ENCODE measurements at places on chromosomes 13 and 19. TPM values are rescaled to one million over a fixed set of nuclear protein-coding genes. Genes with fewer than 3 reads are reported as not detected.

GRCh38 chr13:50612717-50613116 lies 230.8 kb downstream of the DLEU7 start:
- no peak overlapping the region for H3K27ac ChIP-seq
- H3K27me3 ChIP-seq = no peaks in the 10 kb centered on the region
- H3K4me1 ChIP-seq = peaks cover 4% of the 10 kb centered on the region
- no peak for DNase-seq
- no peaks in the 10 kb centered on the region for H3K36me3 ChIP-seq

DNA sequence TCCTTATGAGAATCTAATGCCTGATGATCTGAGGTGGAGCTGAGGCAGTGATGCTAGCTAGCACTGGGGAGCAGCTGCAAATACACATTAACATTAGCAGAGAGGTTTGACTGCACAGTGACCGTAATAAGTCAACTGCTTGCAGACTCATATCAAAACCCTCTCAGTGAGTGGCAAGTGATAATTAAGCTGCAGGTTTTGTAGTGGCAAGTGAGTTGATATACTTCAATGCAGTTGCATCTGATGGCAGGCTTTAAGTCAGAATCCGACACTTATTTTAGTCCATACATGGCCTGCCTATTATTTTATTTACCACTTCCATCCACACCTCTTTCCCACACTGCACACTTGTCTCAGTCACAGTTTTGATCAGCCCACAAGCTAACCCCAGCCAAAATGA lies 209.2 kb upstream of the IRS2 start:
- no peak overlapping the region for H3K4me3 ChIP-seq
- no peak for DNase-seq
- H3K4me1 ChIP-seq = no peaks in the 10 kb centered on the region
- no peak overlapping the region for H3K27ac ChIP-seq

GRCh38 chr13:30307971-30308290 lies 580 bp upstream of the KATNAL1 start:
- H3K4me1 ChIP-seq = no peaks in the 10 kb centered on the region
- H3K36me3 ChIP-seq = no peaks in the 10 kb centered on the region
- H3K4me3 ChIP-seq = peak overlapping the region; percentile 93
- no peak for DNase-seq
- no peaks in the 10 kb centered on the region for H3K27me3 ChIP-seq

- H3K36me3 ChIP-seq = no peaks in the 10 kb centered on the region
- no peaks in the 10 kb centered on the region for H3K27me3 ChIP-seq
These were observed 24.2 kb downstream of the FXYD5 start for GRCh38 chr19:35178701-35179100.

KASH5 gene
- total RNA-seq = 0.55 TPM

GRCh38 chr13:112716461-112716820 lies 26.6 kb downstream of the ATP11A start:
- H3K27ac ChIP-seq = no peak overlapping the region
- H3K4me3 ChIP-seq = no peak overlapping the region
- DNase-seq = no peak

- peak overlapping the region; percentile 87 for H3K27ac ChIP-seq
- no peaks in the 10 kb centered on the region for H3K36me3 ChIP-seq
- peaks cover 45% of the 10 kb centered on the region for H3K4me1 ChIP-seq
- DNase-seq = no peak
- no peak overlapping the region for H3K4me3 ChIP-seq
These were observed 12.0 kb downstream of the LYL1 start for GRCh38 chr19:13090511-13091231.

ZNF835 gene
- total RNA-seq = 1.5 TPM

GRCh38 chr19:55316646-55317045 lies 8.5 kb downstream of the TMEM150B start:
- H3K27me3 ChIP-seq = no peaks in the 10 kb centered on the region
- no peak overlapping the region for H3K27ac ChIP-seq

- DNase-seq = no peak
- H3K4me1 ChIP-seq = no peaks in the 10 kb centered on the region
- no peaks in the 10 kb centered on the region for H3K36me3 ChIP-seq
- no peaks in the 10 kb centered on the region for H3K27me3 ChIP-seq
These were observed 25.0 kb upstream of the SMAD9 start for GRCh38 chr13:36945078-36945477.

DNA sequence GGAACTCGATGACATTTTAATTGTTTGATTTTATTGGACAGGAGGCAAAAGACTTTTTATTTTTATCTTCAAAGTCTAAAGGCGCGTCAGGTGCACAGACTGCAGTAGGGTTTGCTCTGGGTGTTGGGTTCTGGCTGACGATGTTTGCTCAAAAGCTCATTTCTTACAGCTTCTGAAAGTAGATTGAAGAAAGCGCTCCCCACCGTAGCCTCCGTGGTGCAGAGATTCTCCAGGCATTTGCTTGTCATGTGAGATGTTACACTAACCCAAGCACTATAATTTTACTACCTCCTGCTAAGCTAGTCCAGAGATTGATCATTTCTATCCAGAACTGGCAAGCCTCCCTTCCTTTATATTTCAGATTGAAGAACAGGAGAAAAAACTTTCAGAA lies 14.5 kb upstream of the ATP11A start:
- no peak overlapping the region for H3K27ac ChIP-seq
- H3K4me1 ChIP-seq = no peaks in the 10 kb centered on the region
- no peak overlapping the region for H3K4me3 ChIP-seq
- H3K27me3 ChIP-seq = no peaks in the 10 kb centered on the region
- H3K36me3 ChIP-seq = no peaks in the 10 kb centered on the region

- no peak for DNase-seq
- H3K4me3 ChIP-seq = no peak overlapping the region
- no peaks in the 10 kb centered on the region for H3K27me3 ChIP-seq
- H3K27ac ChIP-seq = peak overlapping the region; percentile 5
- H3K4me1 ChIP-seq = no peaks in the 10 kb centered on the region
These were observed 18.5 kb downstream of the PPP1R12C start for GRCh38 chr19:55098716-55099556.

GRCh38 chr13:66378894-66379293 lies 851.2 kb downstream of the PCDH9 start:
- H3K4me1 ChIP-seq = no peaks in the 10 kb centered on the region
- no peaks in the 10 kb centered on the region for H3K27me3 ChIP-seq
- no peak overlapping the region for H3K4me3 ChIP-seq
- no peak for DNase-seq

GRCh38 chr13:98515818-98516465 lies 61.0 kb downstream of the STK24 start:
- H3K4me3 ChIP-seq = no peak overlapping the region
- H3K4me1 ChIP-seq = no peaks in the 10 kb centered on the region
- H3K27me3 ChIP-seq = no peaks in the 10 kb centered on the region
- peak overlapping the region; percentile 29 for H3K27ac ChIP-seq
- no peaks in the 10 kb centered on the region for H3K36me3 ChIP-seq

LGALS7 gene
- total RNA-seq = not detected

- H3K27me3 ChIP-seq = no peaks in the 10 kb centered on the region
- H3K4me3 ChIP-seq = no peak overlapping the region
- DNase-seq = no peak
- H3K27ac ChIP-seq = no peak overlapping the region
- H3K4me1 ChIP-seq = peaks cover 12% of the 10 kb centered on the region
- no peaks in the 10 kb centered on the region for H3K36me3 ChIP-seq
These were observed 8.1 kb downstream of the PTGIR start for GRCh38 chr19:46616631-46617322.

DNA sequence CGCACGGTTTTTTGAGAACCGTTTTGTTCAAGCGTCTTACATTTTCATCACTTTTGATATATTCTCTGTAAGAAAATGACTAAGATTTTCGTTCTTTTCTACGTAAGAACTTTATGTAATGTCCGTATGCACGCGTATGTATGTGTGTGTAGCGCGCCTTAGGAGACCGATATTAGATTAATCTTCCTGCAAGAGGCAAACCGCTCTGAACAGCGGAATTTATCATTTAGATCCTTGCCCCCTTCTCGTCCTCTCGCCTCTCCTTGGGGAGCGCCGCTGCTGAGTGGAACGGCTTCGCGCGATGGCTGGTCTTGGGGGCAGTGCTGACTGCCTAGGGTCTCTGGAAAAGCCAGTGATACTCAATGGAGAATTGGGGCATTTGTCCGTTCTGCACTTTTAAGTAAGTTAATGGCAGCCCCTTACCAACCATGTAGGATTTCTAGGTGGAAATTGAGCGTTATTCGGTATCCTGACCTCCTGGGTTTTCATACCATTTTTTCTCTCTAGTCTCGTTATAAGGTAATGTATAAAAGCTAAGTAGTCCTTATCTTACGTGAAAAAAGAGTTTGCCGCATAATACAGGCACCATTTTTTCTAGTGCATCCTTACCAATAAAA lies 4.7 kb downstream of the MAB21L1 start:
- no peaks in the 10 kb centered on the region for H3K27me3 ChIP-seq
- H3K4me1 ChIP-seq = no peaks in the 10 kb centered on the region
- no peak overlapping the region for H3K27ac ChIP-seq
- DNase-seq = no peak
- no peaks in the 10 kb centered on the region for H3K36me3 ChIP-seq

DNA sequence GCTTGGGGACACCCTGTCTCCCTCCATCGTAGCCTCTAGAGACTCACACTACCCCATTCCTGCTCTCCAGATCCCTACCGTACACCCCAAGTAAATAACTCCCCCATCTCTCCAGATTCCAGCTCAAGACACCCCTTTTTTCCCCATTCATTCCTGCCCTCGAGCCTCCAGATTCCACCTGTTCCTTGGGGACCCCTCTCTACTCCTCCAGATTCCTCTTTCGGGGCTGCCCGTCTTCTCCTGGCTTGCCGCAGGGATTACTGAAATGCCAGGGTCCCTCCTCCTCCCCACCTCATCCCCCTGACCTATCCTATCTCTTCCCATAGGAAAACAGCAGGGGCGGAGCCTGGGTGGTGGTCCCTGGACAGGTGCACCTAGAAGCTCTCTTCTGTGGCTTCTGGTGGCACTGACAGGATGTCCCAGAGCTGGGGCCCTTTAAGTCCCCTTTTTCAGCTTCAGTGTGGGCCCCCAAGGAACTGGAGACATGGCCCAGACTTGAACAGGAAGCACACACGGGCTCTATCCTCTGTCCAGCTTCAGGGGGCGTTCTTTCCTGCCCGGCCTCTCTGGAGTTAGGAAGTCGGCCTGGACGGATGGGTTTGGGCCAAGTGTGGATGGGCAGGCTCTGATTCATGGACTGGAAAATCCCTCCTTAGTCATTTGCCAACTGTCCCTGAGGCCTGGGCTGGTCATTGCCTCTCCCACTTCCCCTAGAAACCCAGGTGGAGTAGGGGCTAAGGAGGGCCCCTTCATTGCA lies 1.2 kb downstream of the ZSWIM4 start:
- peaks cover 10% of the 10 kb centered on the region for H3K4me1 ChIP-seq
- DNase-seq = peak; percentile 81
- no peaks in the 10 kb centered on the region for H3K36me3 ChIP-seq
- peak overlapping the region; percentile 76 for H3K4me3 ChIP-seq
- H3K27ac ChIP-seq = peak overlapping the region; percentile 99

GRCh38 chr13:48994706-48995105 lies 19.0 kb downstream of the FNDC3A start:
- no peaks in the 10 kb centered on the region for H3K36me3 ChIP-seq
- H3K27ac ChIP-seq = no peak overlapping the region
- DNase-seq = no peak
- H3K4me1 ChIP-seq = no peaks in the 10 kb centered on the region
- H3K27me3 ChIP-seq = no peaks in the 10 kb centered on the region

PLEKHG2 gene
- total RNA-seq = 120 TPM

ZNF708 gene
- total RNA-seq = 2.3 TPM

- no peaks in the 10 kb centered on the region for H3K4me1 ChIP-seq
- no peaks in the 10 kb centered on the region for H3K27me3 ChIP-seq
- H3K36me3 ChIP-seq = no peaks in the 10 kb centered on the region
- no peak overlapping the region for H3K27ac ChIP-seq
These were observed 207.0 kb downstream of the SHISA2 start for GRCh38 chr13:25844559-25845434.

GRCh38 chr19:43532571-43532961 lies 422 bp upstream of the ZNF575 start:
- peaks cover 4% of the 10 kb centered on the region for H3K4me1 ChIP-seq
- peak overlapping the region; percentile 90 for H3K27ac ChIP-seq
- DNase-seq = no peak
- H3K36me3 ChIP-seq = no peaks in the 10 kb centered on the region
- H3K4me3 ChIP-seq = peak overlapping the region; percentile 52

CEACAM7 gene
- total RNA-seq = 1.8 TPM

- DNase-seq = no peak
- no peaks in the 10 kb centered on the region for H3K36me3 ChIP-seq
These were observed 6.3 kb downstream of the REX1BD start for GRCh38 chr19:18594824-18595373.

DNA sequence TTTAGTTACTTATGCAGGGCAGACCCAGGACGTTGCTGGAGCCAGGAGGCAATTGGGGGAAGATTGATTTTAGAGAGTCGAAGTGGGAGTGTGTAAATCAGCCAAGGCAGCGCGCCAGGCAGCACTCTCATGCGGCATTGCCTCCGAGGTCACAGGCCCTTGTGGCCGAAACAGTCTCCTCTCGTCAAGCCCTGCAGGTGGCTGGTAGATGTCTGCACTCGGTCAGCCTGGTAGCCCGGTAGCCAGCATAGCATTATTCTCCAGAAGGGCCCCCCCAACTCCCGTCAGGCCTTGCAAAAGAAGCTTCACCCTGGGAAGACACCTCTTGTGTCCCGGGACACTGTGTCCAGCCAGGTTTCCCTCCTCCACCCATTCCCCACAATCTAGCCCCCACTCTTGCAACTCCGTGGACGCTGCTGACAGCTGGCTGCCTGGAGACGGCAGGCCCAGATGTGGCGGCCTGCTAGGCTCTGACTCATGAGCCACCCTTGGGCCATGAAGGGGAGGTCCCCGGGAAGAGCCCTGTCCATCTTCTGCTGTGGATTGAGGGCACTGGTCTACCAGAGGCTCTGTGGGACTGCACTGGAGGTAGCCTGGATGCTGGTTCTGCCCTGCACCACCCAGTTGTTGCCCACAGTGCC lies 2.6 kb upstream of the PEPD start:
- no peaks in the 10 kb centered on the region for H3K27me3 ChIP-seq
- H3K4me3 ChIP-seq = no peak overlapping the region
- peak; percentile 25 for DNase-seq
- no peak overlapping the region for H3K27ac ChIP-seq

DNA sequence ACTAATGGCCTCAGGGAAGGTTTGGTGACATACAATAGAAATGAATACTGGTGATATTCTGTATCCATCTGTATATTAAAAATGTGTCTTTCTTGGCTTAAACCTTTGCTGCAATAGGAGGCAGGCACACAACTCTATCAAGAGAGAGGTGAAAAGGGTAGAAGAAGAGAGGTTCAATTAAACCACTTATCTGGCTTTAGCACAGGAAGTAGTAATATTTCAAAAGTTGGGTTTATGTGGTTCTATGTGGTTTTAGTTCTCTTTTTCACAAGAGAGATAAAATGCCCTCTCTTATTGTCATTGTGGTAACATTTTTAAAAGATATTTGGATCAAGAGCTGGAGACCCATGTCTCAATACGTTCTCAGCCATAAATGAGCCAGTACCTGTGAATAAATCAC lies 146.2 kb upstream of the FNDC3A start:
- H3K4me3 ChIP-seq = no peak overlapping the region
- H3K27ac ChIP-seq = no peak overlapping the region
- no peaks in the 10 kb centered on the region for H3K4me1 ChIP-seq
- DNase-seq = no peak
- no peaks in the 10 kb centered on the region for H3K36me3 ChIP-seq

- H3K27ac ChIP-seq = no peak overlapping the region
- no peaks in the 10 kb centered on the region for H3K4me1 ChIP-seq
- H3K4me3 ChIP-seq = no peak overlapping the region
- H3K36me3 ChIP-seq = no peaks in the 10 kb centered on the region
- no peaks in the 10 kb centered on the region for H3K27me3 ChIP-seq
These were observed 1077.3 kb upstream of the MIR17HG start for GRCh38 chr13:90270226-90270625.

GPR12 gene
- total RNA-seq = not detected
